Mesothelial cell of epicardium (in vitro differentiated cells): ENCODE measurements at places on chromosomes 4 and X. TPM values are rescaled to one million over a fixed set of nuclear protein-coding genes. Genes with fewer than 3 reads are reported as not detected.

The HAUS7 gene
- 22.9 to 25.1 TPM (median 24.7 TPM) in 3 replicates for total RNA-seq

DNA sequence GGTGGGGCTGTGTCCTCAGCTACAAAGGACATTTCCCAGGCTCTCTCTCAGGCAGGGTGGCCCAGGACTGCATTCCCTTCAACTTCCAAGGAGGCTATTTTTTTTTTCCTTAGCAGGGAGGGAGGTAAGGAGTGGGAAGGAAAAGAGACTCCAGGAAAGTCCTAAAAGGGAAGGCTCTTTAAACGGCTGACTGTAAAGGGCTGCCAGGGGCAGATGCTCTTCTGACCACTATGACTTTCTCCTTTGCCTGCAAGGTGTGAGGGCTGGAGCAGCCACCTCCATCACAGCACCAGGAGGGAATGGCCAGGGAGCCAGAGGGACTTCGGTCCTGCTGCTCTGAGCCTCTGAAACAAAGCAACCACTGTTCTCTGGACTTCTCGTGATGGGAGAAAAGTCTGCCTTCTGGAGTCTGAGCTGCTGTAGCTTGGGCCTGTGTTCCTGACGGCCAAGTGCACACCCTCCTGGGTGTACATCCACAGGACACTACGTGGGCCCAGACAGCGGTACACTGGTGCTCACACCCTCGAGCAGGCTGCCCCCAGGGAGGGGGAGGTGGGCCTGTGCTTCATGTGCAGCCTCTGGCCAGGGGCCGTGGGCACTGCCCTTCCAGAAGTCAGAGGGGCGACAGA, 17.9 kb downstream of the NAT8L start:
- DNase-seq, result no peak

DNA sequence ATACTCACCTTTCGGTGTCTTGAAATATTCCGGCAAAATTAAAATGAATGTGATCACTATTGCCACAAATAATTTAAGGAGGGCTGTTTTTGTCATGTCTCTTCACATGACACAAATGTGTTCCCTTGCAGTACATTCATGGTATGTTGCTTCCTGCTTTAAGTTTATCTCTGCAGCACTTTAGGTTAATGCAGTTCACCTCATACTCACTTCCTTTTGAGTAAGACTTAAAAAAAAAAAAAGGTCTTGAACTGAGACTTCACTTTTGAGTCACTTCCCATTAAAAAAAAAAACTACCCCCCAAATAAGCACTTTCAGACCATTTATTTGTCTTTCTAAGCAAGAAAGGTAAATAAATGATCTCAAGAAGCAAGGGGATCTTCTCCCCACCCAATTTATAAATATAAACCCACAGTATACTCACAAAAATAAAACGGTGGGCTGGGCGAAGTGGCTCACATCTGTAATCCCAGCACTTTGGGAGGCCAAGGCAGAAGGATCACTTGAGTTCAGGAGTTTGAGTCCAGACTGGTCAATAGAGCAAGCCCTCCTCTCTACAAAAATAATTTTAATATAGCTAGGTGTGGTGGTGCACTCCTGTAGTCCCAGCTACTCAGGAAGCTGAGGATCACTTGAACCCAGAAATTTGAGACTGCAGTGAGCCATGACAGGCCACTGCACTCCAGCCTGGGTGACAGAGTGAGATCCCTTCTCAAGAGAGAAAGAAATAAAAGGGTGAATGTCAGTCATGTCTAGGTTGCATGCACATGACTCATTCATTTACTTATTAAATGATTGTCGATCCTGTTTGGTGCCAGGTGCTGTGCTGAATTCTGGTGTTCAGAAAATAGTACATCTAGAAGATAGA, at the start of gene TMEM156:
Gene TMEM156 (minus strand): TSS at position 192 of the 868 bp plus-strand sequence. CDS start 96 bp downstream, at position 96.
- no peak for DNase-seq

GRCh38 chr4:186823989-186824388, 100.3 kb upstream of the FAT1 start:
- DNase-seq, result no peak

The SLC25A5 gene
- 171 to 179 TPM (median 177 TPM) in 3 replicates for total RNA-seq

- DNase-seq, result no peak
Measured at GRCh38 chrX:66016905-66017658, 22.8 kb downstream of the VSIG4 start.

The FATE1 gene
- not detected in 3 replicates for total RNA-seq
